Right forelimb (tissue), 1 donor: ENCODE measurements at places on chromosomes 5 and 9.

DNA sequence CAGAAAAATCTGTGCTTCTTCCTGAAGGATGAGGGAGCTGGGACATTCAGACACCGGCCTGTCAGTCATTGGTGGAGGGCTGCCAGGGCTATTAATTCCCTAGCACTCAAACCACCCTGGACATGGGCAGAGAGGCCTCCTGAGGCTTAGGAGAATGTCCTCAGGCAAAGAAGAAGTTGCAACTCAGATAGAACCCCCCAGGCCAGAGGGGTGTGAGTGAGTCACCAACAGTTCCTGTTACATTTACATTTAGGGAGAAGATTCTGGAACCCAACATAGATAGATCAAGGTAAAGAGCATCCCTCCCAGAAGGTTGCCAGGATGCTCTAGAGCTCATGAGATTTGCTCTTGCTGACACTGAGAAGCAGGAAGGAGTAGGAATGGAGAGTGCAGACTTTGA, 29.2 kb upstream of the SYK start:
- DNase-seq, result no peak

GRCh38 chr5:179969110-179969509, 61.4 kb upstream of the TBC1D9B start:
- DNase-seq, result no peak

GRCh38 chr5:9239626-9240025, 306.2 kb downstream of the SEMA5A start:
- no peak for DNase-seq

DNA sequence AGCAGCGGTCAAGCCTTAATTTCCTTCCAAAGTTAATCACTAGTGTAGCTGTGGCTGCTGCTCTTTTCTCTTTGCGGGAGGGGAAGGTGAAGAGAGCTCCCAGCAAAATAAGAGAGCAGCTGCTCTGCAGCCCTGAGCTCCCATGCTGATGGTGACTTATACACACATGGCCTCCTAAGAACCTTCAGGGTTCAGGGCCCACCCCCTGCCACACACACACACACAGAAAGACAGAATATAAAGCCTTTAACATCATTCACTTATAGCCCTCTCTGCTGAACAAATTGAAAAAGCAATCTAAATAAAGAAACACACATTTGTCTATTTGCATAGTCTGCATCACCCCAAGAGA, 43.6 kb downstream of the GAS1 start:
- DNase-seq, result no peak

GRCh38 chr9:87676976-87677775, 48.7 kb upstream of the CTSL start:
- DNase-seq, result peak; percentile 31

DNA sequence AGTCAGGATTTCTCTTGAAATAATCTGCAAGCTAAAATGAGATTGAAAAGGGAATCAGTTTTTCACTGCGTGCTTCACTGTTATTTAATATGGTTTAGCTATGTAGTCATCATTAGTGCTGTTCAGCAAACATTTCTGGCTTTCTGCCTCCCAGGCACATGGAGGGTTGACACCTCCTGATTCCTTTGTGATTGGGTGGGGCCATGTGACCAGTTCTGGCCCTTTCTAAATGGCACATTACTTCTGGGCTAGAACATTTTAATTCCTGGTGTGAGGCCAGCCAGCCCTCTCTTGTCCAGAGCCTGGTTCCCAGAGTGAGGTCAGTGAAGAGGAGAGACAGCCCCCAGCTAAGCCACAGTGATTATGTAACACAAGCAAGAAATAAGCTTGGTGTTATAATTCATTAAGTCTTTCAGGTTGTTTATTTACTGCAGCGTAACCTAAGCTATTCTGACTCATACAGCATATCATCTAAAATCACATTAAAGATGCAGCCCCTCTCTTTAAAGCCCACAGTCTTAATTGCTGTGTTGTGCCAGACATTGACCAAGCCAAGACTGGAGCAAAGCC, 17.4 kb upstream of the ARSI start:
- no peak for DNase-seq

DNA sequence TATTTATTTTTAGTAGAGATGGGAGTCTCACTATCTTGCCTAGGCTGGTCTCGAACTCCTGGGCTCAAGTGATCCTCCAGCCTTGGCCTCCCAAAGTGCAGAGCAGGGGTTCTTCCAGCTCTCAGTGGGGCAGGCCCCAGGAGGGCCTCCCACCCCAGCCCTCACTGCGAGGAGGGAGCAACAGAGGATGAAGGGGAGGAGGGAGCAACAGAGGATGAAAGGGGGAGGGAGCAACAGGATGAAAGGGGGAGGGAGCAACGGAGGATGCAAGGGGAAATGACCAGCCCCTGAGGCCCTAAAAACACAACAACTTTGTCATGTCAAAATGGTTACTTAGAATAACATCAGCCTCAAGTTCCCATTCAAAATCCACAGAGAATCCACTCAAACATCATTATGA, 10.0 kb downstream of the TRIM14 start:
- no peak for DNase-seq

- no peak for DNase-seq
These were observed 7.8 kb downstream of the PLEKHG4B start for GRCh38 chr5:99815-100214.

DNA sequence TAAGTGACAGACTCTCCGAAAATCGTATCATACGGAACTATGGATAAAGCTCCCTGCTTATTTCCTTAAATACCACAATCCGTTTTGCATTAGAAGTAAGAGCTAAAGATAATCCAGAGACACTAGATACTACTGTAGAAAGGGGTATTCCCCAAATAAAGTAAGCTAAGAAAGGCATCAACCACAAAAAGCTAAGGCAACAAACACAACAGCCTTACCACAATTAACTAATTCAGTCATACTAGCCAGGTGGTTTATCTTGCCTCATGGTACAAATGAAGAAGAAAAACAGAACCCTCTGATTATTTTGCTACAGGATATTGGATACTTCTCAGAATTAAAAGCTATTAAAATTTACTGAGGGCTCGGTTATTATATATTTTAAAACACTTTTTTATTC, 14.1 kb downstream of the ERP44 start:
- no peak for DNase-seq

DNA sequence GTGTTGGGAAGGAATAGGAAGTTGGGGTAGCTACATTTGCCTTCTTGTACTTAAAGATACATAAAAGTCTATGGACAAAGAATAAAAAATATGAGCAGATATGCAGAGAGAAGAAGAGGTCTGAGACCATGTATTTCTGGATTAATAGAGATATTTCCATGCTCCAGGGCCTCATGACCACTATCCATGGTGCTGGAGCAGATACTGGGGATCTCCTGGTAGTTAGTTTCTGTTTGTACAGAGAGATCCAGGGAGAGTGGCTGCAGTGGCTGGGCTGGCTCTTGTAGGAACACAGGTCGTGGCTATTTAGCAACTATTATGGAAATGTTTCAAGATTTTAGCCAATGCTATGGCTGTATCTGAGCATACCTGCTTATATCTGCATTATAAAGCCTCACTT, 184.2 kb upstream of the TMEM161B start:
- no peak for DNase-seq

DNA sequence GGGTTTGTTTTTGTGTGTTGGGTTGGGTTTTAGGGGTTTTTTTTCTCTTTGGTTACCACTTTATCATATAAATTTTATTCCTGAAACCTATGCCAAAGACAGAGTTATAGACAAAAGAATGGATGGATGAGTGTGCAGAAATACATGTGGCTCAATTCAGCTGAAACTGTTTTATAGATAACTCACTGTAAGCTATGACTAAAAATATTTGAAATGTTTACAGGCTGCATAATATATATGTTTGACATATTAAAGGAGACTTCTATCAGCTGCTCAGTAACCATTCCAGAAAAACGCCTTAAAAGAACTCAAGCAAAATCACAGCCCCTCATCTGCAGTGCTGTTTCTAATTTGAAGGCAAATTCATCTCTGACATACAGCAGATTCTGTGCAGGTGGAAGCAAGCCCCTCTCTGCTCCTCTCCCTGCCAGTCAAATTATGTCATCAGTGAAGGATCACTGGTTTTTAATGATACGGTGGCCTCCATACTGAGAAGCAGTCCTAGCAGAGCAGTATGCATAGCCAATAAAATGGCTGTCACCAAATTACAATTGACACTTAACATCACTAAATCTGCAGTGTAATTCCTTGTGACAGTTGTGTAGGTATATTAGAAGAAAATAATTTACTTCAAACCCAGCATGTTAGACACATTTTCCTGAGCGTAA, 301.6 kb downstream of the NR2F1-AS1 start:
- DNase-seq, result no peak

DNA sequence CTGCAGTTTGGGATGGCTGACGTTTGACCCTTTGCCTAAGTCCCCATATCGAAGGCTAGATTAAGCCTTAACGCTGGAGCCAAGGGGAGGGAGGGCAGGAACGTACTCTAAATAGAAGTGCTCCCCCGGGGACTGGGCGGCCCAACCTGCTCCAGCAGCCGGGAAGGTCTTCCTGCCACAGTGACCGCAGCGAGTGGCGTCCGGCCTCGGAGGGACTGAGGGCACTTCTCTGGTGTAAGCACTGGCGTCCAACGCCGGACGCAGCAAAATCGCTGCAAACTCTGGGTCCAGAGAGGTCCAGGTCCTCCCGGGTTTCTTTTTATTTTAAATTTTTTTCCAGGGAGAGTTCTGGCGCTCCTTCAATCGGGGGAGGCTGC, 505 bp upstream of the ACER2 start:
- no peak for DNase-seq

GRCh38 chr5:38790891-38791290, 54.9 kb upstream of the OSMR start:
- no peak for DNase-seq

DNA sequence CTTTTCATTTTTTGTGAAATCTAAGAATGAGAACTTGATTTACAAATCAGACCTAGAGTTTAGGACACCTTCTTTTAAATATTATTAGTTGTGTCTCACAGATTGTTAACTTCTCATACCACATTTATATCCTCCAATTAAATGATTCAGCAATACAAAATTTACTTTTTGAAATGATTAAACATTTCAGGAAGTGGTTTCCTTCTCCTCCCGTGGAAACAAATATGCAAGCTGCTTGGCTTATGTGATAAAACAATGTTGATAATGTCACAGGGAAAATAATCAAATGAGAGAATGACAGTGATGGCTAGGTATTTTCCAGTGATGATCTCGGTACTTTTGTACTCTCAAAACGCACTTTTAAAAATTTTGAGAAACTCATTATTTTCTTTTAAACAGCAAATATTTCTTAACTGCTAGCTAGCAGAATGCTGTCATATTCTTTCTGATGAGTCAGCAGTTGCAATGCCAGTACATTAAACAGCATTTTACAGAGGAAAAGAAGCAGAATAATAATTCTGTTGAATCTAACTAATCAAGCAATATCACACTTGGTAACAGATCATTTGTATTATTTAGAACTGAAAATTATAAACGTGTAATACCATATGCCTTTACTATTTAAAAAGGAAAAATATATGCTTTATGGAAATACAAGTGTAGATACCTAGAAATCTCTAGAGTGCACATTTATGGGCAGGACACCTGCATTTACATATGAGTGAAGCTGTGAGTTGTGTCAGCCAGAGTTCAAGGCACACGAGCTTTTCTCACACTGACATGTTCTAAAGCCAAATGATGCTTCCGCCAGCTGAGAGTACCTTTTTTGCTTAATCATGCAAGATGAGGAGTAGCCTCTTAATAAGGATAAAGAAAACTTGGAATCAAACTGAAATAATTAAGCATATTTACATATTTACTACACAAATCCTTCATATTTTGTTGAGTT, 53.6 kb upstream of the CDH18 start:
- no peak for DNase-seq

DNA sequence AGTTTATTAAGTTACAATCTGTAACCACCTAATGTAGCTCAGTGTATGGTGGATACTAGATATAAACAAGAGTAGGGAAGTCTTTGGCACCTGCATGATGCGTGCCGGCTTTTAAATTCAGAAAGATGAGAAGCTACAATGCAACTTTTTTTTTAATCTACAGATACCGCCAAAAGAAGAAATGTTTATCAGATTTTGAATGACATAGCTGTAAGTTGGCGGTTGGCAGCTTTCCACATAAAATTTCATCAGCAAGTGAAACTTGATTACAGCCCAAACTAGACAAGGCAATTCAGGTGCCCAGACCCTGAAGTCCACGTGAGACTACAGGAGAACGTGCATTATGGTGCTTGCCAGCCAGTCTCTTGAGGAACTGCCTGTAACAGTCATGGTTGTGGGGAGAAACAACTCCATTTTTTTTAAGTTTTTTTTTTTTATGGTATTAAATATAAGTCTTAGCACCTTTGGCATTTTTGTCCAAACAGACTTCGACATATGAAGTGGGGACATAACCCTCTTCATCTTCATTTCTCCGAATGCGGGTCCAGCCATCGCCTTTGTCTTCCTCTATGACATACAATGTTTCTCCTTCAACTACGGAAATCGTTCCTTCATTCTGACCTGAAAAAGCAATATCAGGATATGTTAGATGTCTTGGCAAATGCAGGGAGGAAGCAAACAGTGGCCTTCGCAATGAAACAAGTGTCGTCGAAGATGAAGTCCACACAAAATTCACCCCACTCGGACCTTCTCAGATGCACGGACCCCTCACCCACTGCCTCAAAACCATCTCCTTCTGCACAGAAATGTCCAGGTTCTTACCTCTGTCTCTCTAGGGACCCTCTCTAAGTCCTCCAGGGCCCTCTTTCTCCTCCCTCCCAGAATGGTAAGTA, 60.4 kb downstream of the USP20 start:
- DNase-seq, result no peak

GRCh38 chr5:113264046-113264445, 170.7 kb downstream of the TSSK1B start:
- no peak for DNase-seq

- DNase-seq, result no peak
These were observed 46.4 kb downstream of the SARDH start for GRCh38 chr9:133691626-133692363.

- no peak for DNase-seq
These were observed 66.2 kb downstream of the DRD1 start for GRCh38 chr5:175377816-175378215.

DNA sequence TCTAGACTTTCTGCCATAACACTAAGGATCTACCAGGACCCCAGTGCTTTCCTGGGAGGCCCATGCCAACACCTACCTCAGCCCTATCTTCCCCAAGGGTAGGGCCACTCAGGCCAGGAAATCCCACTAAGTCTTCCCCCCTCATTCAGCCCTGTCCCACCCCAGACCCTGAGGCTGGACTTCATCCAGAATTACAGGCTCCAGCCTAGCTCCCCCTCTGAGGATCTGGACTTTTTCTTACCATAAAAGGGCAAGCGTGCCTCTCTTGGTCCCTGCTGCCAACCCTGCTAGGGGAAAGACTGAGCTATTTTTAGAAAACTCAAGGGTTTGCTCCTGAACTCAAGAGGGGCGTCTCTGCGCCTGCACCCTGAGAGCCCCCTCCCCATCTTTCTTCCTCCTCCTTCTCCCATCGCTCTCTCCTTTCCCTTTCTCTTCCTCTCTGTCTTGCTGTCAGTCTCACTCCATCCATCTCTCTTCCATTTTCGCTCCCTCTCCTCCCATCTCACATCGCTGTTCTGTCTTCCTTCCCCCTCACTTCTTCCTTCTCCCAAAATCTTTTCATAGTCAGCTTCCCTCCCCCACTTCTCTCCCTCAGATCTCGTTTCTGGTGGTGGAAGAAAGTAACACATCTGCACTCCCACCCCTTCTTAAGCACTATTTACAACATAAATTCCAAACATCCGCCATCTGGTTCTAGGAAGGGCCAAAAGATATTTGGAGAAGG, 38.1 kb upstream of the IL17B start:
- no peak for DNase-seq

GRCh38 chr9:37220971-37221370, 100.6 kb downstream of the ZCCHC7 start:
- DNase-seq, result no peak

GRCh38 chr5:87340716-87341115, 72.0 kb downstream of the CCNH start:
- DNase-seq, result no peak

GRCh38 chr5:169914766-169915165, 65.5 kb downstream of the INSYN2B start:
- DNase-seq, result peak; percentile 48
